Stimulated activated CD8-positive, alpha-beta memory T cell treated with anti-CD3 and anti-CD28 coated beads, Interleukin-4, amount 100 ng/mL, for 1 hour (primary cell): ENCODE measurements at places on chromosomes 5 and 9.

- no peak for DNase-seq
Observed at GRCh38 chr5:147384346-147385193, 125.3 kb downstream of the DPYSL3 start.

DNA sequence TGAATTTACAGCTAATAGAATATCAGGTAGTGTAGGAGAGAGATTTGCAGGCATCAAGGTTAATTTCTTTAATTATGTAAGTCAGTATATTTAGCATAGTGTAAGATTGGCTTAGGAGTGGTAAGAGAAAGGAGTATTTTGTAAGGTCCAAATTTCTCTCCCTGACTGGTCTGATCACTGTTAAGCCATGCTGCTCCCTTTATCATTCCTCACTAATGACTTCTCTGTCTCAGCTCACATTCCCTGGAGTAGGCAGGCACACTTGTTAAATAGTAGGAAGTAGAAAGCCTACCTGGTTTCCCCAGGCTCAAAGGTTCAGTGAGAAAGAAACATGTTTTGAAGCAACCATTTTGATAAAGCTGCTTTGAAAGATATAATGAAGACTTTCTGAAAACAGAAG, 90.7 kb downstream of the SMIM15 start:
- no peak for DNase-seq

- no peak for DNase-seq
Observed at GRCh38 chr9:84860249-84861115, 191.0 kb downstream of the NTRK2 start.

DNA sequence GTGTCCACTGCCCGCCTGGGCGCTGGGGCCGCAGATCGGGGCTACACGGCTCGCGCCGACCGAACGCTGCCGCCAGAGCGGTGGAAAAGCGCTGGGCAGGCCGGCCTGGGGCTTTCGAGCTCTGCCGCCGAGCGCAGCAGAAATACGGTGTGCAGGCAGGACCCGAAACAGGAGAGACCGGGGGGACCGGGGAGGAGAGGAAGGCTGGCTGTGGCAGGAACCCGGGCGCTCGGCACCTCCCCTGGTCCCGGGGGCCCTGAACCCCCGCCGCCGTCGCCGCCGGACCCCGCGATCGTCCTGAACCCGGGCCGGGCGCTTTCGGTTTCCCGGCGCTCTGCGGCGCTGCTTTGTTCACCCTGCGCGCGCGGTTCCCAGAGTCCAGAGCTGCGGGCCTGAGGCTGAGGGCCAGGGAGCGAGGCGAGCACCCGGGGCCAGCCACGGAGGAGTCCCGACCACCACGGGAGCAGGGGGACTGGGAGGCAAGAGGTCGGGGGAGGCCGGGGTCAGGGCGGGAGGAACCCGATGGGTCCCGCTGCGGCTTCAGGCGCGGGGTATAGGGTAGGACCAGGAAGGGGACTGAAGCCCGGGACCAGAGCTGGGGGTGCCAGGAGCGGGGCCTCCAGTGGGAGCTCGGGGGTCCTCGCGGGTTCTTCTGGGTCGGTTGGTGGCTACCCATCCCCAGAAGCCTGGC, 12.0 kb downstream of the IRX2 start:
- DNase-seq = no peak

GRCh38 chr5:94682814-94683520, 64.5 kb downstream of the SLF1 start:
- no peak for DNase-seq

- DNase-seq = no peak
Observed at GRCh38 chr5:137146402-137146890, 352.7 kb downstream of the SPOCK1 start.

DNA sequence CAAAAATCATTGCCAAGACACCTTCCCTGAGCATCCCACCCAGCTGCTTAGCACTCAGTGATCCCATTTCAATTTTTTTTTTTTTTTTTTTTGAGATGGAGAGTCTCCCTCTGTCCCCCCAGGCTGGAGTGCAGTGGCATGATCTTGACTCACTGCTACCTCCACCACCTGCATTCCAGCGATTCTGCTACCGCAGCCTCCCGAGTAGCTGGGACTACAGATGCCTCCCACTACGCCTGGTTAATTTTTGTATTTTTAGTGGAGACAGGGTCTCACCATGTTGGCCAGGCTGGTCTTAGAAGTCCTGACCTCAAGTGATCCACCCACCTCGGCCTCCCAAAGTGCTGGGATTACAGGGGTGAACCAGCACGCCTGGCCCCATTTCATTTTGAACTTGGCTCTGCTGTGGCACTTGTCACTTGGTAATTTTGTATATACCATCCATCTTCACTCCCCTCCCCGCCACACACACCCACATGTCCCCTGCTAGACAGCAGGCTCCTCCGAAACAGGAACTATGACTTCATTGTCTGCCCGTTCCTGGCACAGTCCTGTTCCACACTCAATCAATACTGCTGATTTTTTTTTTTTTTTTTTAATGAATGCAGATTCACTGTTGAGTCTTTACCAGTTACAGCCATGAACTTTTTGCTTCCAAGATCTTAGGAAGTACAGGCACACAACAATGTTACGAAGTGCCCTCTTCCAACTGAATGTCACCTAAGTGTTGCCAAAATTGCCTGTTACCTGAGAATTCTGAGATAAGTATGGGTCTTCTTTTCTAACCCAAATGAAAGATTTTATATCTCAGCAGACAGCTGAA, 17.3 kb upstream of the ZBTB34 start:
- no peak for DNase-seq

GRCh38 chr9:26723486-26723885, 169.1 kb downstream of the CAAP1 start:
- DNase-seq = no peak

DNA sequence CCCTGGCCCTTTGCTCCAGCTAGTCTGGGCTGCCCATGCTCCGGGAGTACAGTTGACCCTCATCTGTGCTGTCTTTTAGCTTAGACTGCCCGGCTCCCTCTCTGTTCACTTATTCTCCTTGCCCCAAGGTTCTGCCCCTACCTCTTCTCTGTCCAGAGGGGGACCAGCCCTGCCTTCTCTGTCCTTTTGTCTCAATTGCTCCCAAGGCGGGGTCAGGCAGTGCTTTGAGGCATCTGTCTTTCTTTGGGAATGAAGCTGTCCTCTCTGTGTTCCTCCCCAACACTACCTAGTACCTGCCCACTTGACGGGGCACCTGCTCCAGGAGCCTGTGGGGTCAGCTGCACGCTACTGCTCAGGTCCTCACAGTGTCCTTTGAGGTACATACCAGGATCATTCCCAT, 59.3 kb downstream of the PSD2 start:
- no peak for DNase-seq

GRCh38 chr5:171137768-171138525, 171.1 kb upstream of the TLX3 start:
- DNase-seq = no peak

GRCh38 chr9:13787234-13787833, 507.8 kb upstream of the MPDZ start:
- no peak for DNase-seq

- DNase-seq = no peak
Observed at GRCh38 chr5:141714542-141715310, 32.7 kb upstream of the ARAP3 start.

- DNase-seq = no peak
Observed at GRCh38 chr5:150035139-150035895, 34.8 kb downstream of the HMGXB3 start.

DNA sequence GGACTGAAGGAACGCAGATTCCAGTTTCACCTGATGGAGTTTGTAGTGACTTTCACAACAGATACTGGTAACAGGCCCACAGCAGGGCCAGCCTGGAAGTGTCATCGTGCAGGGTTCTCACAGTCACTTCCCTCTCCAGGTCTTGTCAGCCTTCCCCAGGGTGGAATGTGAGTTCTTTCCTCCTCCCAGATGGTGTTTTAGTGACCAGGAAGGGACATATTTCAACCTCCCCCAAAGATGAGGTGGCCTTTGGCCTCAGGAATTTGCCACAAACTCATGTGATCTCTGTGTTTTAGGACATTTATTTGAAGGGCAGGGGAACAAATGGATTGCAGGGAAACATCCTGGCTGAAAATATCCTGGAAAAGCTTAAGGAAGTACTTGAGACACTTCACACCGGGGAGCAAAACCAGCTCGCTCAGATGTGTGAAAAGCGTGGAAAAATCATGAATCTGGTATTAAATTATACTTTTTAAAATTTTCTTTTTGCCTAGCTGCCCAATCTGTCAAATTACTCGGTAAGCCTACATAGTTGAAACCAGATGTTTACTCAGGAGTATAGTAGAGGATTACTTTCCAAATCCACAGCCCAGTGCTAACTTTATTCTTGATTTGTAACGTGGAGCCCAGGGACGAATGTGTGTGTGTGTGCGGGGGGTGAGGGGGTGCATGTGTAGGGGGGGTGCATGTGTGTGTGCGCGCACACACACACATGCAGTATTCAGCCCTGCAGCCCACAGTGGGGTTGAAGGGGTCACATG, 66.8 kb downstream of the PTPDC1 start:
- DNase-seq = no peak

- DNase-seq = peak; percentile 60
Observed at GRCh38 chr5:131252824-131253171, 11.1 kb upstream of the CDC42SE2 start.

GRCh38 chr5:73419465-73420390, 28.8 kb downstream of the FOXD1 start:
- no peak for DNase-seq

GRCh38 chr5:17847286-17847685, 213.0 kb downstream of the TAF11L14 start:
- no peak for DNase-seq

- DNase-seq = no peak
Observed at GRCh38 chr9:84542554-84542953, 127.0 kb upstream of the NTRK2 start.

- no peak for DNase-seq
Observed at GRCh38 chr5:77407152-77407551, 85.0 kb downstream of the WDR41 start.

GRCh38 chr9:14066831-14067230, 247.1 kb downstream of the NFIB start:
- no peak for DNase-seq

DNA sequence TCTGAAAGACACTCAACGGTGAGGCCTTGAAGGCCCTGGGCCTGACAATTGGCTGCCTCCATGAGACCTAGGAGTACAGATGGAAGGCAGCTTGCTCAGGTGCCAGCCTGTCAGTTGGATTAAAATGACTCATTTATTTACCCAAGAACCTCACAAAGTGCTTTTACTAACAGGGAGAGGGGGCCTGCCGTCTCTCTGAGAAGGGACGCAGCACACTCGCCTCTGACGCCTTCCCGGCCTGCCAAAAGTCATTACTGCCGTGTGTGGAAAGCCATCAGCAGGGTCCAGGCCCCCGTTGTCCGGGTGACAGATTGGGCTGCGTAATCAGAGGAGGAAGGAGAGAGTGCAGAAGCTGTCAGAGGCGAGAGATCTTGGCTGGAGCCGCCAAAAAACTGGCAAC, 32.4 kb downstream of the DDX31 start:
- no peak for DNase-seq

DNA sequence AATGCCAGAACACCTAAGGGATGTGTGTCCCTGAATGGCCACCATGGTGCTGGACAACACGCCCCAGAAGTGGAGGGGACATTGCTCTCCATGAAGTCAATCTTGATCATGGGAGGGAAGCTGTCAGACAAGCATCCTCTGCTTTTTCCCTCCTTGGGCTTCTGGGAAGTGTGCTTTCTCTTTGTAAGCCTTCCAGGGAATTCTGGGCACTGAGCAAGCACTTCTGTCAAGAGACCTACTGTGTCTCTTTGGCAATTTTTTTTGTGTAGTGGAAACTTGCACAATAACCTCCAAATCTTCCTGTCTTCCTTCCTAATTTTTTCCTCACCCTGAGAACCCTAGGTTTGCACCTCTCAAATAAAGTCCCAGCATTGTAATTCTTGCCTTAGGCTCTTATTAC, 132.0 kb downstream of the SEC61B start:
- DNase-seq = no peak

DNA sequence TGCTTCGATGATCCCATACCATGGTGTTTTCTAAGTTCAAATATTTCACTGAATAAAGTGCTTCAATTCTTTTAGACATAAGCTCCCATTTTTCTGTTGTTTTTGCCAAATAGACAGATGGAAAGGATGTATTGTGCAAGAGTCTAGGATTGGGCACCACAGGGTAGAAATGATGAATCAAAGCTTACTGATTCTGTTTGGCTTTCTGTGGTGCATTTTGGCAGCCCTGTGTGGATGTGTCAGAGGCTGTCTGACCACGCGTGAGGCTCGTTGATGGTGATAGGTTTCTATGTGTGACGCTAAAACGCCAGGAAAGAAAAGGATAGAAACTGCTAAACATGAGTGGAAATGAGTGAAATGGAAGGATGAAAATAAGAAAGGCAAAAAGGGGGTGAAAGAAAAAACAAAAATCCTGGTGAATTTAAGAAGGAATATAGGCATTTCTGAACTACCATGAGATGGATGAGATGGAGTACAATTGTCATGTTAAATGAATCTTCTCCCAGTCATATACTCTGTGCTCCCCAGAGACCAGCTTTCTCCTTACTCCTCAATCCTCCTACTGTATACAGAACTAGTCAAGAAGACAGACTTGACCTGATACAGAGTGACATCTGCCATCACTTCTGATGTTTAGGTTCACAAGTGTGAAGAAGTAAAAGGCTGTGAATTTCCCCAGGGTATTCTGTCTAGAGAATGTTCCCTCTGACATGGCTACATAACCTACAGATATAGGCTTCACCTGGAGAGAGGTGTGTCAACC, 54.4 kb downstream of the ANKH start:
- DNase-seq = no peak

DNA sequence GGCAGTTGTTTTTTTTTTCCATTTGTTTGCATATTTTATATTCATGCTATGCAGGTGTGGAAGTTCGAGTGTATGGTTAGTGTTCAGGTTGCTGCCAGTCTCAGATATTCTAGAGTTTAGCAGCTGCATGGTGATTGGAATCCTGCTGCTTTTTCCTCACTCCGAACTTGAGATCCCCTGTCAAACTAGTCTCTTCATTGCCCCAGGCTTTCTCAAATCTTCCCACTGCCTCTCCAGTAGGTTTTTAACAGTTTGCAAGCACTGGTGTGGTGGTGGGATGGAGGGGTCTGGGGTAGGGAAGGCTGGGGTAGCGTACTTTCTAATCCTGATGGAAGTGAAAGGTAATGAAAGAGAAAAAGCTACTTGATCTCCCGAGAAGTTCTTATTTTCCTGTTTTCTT, 112.9 kb downstream of the CHSY3 start:
- no peak for DNase-seq

DNA sequence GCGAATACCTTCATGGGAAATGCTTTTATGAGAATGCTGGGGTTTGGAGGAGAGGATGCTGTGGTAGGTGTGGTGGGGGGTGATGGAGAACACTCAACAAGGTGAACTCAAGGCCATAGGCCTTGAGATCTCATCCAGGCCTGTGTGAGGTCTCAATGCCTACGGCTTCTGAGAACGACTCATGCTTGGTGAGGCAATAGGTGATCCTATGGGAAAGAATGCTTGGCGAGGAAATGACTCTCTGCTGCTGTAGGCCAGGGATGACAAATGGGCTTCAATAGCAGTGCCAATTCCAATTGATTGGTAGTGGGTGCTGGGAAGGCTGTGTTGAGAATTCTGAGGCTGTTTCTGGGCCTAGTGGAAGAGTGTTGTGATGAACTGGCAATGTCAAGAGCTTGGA, 280.2 kb upstream of the CLINT1 start:
- DNase-seq = no peak
